AG08395 (cell line): ENCODE measurements at places on chromosomes 3 and 15.

DNA sequence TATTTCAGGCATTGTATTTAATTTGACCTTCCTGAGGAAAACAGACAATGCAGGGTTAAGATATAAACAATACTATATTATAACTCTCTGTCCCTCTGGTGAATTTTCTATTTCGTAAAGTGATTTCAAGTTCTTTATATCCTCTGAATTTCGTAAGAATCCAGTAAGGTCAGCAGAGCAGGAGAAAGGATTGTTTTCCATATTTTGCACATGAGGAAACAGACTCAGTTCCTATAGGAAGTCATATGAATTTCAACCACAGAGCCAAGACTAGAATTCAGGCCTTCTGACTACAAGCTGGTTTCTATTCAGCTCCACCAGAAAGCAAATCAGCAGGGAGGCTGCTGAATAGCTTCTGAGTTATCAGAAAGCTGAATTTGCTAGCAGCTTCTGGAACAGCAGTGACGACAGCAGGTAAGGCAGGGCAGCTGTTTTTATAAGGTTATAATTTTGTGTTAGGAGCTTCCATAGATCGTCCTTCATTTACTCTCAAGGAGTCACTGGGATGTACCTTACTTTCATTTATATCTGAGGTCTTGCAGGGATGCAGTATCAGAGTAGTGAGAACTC is 11.1 kb upstream of the PLAAT1 start:
- no peak for DNase-seq

DNA sequence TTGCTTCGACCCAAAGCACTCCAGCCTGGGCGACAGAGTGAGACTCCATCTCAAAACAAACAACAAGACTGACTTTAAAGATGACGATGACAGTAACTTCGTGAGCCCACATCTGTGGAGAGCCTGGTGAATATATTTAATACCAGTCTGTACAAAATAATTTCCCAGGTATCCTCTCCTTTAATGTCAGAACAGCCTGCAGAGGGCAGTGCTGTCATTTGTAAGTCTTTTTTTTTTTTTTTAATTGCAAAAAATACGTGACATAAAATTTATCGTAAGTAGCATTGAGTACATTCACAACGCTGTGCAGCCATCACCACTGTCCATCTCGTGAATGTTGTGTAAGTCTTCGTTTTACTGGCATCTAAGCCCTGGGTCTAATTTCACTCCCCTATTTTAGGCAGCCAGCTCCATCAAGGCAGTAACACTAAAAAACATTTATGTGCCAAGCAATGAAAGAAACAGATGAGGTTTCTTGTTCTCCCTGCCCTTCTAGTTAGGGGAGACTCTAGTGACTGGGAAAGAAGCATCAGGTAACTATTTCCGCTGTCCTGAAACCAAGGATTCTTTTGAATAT is 1.4 kb downstream of the HTD2 start:
- DNase-seq, result peak; percentile 49

- DNase-seq, result peak; percentile 52
Observed at GRCh38 chr3:150349314-150350097, 58.6 kb upstream of the TSC22D2 start.

DNA sequence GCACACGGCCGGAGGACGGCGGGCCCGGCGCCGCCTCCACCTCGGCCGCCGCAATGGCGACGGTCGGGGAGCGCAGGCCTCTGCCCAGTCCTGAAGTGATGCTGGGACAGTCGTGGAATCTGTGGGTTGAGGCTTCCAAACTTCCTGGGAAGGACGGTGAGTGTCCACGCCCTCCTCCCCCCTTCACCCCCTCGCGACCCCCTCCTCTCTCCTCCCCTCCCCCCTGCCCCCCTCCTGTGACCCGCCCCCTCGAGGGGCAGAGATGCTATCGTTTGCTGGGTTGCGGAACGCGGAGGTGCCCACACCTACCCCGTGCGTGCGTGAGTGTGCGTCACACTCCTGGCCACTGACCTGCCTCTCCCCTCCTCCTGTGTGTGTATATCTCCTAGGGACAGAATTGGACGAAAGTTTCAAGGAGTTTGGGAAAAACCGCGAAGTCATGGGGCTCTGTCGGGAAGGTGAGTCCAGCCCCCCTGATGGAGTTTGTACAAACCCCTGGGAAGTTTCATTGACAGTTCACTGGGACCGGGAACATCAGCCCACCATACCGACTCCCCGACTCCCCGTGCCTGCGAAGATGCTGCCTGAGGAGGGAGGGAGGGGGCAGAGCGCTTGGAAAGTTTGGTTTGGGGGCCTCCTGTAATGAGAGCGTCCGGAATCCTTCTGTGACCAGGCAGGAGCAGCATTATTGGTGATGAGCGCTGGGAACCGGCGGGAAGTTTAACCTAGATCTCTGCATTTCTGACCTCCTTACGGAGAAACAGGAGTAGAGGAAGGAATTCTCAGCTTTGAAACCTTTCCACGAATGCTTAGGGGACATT is 795 bp upstream of the SCAANT1 start:
- DNase-seq, result peak; percentile 47

DNA sequence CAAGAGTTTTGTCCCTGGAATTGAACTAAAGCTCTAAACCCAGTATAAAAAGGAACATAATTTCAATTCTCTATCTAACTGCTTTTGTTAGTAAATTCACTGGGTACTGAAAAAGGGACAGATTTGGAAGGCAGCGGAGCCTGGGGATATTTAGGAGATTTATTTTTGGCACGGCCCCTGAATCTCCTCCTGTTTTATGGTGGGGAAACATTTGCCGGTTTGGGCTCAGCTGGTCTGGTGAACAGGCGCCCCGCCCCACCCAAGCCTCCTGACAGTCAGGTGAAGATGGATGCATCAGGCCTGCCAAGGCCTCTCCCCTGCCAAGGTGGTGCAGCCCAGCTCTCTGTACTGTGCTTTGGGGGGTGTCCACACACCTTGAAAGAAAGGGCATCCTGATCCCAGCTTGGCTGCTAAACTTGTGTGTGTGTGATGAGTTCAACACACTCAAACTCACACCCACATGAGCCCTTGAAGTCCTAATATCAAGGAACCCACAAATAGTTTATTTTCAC is 46.3 kb downstream of the EBLN2 start:
- no peak for DNase-seq

- no peak for DNase-seq
Observed at GRCh38 chr15:36495456-36495991, 83.9 kb upstream of the CDIN1 start.

DNA sequence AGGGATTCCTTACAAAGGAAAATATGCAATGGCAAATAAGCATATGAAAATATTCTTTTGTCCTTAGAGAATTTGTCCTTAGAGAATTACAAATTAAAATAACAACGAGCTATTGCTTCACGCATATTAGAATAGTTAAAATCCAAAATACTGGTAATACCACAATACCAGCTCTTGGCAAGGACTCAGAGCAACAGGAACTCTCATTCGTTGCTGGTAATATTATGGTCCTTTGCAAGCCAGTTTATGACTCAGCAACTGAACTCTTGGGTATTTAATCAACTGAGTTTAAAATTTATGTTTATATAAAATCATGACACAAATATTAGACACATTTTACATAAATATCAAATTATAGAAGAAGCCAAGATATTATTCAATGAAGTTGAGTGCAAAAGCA is 1730.4 kb downstream of the SI start:
- no peak for DNase-seq

DNA sequence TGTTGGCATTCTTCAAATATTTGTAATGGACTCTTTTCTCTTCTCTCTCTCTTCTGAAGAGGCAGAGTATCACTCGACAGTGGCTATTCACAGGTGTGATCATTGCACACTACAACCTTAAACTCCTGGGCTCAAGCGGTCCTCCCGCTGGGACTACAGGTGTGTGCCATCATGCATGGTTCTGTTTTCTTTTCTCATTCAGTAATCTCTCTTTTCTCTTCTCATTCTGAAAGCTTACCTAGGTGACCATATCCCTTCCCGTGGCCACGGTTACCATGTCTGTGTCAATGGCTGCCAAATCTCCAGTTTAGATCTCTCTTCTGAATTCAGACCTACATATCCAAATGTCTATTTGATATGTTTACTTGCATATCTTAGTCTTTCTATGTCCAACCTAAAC is 96.3 kb downstream of the SOX2 start:
- DNase-seq, result no peak

- DNase-seq, result no peak
Observed at GRCh38 chr3:149023951-149024350, 32.6 kb downstream of the GYG1 start.

DNA sequence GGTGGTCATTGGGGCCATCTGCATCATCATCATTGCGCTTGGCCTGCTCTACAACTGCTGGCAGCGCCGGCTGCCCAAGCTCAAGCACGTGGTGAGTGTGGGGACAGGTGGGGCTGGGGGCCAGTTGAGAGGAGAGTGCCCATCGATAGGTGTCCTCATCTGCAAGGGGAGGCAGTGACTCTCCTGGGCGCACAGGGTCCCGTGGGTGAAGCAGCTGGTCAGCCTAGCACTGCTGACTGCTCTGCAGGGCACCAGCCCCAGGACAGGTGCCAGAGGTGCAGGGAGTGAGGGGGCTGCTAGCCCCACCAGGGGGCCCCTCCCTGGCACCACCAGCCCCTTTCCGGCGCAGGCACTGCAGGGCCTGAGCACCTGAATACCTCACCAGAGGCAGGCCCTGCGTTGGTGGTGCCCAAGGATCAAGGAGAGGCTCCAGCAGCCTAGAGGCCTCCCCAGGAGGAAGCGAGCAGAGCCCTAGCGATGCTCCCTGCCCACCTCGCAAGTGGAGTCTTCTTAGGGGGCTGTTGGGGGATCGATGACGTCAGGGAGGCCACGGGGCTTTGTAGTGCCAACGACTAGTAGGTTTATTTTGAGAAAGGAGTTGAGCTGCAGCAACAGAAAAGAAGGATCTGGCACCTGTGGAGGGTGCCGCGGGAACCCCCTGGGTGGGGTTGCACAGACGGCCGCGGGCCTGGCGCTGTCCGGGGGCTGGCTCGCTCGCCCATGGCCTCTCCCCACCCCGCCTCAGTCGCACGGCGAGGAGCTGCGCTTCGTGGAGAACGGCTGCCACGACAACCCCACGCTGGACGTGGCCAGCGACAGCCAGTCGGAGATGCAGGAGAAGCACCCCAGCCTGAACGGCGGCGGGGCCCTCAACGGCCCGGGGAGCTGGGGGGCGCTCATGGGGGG is 976 bp upstream of the ABTB1 start:
- peak; percentile 28 for DNase-seq

DNA sequence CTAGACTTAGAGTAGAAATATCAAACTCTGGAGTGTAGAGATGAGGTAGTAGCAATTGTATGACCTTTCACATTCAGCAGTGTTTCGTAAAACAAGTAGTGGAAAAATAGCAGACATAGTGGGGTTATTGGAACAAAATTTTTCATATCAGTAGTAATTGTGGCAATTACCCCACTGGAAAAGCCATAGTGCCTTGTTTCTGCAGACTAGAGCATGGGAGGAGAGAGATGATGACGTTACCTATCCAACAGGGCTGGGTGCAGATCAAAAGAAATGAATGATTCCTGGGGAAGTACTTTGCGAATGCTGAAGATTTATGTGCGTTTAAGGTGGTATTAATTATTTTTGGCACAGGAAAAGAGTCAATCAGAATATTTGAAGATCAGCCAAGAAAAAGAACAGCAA is 147.0 kb upstream of the LRRFIP2 start:
- DNase-seq, result no peak

GRCh38 chr3:45760878-45761711 is 35.2 kb downstream of the SLC6A20 start:
- peak; percentile 87 for DNase-seq

DNA sequence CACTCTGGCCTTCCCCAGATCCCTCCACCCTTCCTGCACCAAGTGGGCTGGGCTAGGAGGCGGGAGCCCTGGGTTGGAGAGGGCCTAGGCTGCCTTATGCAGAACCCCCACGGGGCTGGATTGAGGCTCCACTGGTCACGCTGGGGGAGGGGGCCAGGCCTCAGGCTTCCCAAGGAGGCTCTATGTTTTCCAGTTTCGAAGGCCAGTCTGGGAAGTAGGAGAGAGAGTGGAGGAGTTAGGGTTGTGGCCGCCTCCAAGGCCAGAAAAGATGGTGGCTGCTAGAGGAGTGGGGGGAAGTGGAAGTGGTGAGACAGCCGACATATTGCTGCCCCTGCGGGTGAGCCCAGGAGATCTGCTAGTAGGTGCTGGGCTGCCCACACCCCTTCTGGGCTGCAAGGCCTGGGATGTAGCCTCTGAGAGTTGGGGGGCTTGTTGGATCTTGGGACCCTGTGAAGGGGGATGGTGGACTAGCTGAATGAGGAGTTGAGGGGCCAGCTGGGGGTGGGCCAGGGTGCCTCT is 1.2 kb downstream of the GNAI2 start:
- peak; percentile 34 for DNase-seq

DNA sequence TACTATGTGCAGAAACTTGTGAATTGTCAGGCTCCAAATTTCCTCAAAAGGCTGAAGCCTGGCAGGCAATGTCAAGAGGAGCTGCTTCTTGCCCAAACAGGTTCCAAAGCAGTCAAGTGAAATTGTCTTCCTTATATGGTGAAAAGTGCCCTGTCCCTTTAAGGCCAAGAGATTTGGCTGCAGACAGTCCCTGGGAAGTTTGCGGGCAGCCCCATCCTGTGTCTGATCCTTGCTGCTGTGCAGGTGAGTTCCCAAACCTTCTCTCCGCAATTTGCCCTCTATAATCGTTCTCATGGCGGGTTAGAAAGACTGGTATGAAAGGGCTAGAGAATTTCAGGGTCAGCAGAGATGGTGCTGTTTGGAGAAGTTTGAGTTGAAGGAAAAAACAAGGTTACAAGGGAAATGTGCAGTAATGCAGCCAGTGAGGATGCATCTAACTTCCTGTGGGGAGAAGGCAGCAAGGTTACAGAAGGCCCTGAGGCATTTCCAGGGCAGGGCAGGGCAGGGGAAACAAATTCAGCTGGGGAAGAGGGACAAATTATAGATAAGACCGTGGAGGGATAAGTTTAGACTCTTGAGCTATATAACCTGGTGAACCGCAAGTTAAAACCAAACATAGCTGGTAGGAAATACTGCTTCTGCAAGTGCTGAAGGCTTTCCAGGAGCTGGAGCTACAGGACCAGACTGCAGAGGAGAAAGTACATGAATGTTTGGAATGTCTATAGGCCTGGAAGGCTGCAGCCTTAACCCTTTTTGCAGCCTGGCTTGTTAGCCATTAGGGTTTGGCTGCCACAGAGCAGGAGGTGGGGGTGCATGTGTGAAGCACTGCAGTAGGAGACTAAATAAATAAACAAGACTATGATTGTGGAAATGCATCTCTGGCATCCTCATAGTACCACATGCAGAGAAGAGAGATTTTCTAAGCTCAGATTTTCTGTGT is 256.2 kb upstream of the IL12A start:
- DNase-seq, result peak; percentile 72

DNA sequence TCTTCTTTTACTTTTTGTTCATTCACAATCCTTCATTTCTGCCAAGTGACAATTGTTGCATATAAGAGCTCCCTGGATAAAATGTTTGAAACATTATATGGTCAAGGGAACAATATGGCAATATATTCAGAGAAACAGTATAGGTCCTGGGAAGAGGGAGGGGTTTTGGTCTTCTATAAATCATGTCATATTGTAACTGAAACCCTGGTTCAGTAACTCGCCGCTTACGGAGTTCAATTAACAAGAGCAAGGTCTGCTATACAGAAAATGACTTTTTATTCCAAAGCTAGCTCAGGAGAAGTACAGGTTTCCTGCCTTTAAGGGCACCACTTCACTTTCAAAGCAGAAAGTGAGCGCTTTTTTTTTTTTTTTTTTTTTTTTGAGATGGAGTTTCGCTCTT is 522.1 kb upstream of the TGFBR2 start:
- no peak for DNase-seq

- no peak for DNase-seq
Observed at GRCh38 chr15:29014493-29014892, 128.7 kb downstream of the APBA2 start.

GRCh38 chr3:152151216-152151876 is 117.4 kb upstream of the MBNL1 start:
- DNase-seq, result no peak
